ENCODE measurements at places on chromosomes 4 and X.

DNA sequence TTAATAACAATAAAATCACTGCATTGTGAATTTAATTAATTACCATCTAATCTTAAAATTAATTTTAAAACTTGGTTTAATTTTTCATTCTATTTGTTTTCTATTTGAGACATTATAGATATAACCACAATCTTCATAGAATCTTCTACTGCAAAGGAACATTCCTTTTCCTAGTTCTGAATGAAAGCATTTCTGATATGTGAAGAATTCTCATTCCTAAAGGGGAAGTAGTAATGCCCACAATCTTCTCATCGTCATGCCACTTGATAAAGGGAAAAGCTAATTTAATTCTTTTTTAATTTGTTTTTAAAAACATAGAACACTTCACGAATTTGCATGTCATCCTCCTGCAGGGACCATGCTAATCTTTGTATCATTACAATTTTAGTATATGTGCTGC, 23.7 kb downstream of the MGARP start:
- DNase-seq, result no peak

DNA sequence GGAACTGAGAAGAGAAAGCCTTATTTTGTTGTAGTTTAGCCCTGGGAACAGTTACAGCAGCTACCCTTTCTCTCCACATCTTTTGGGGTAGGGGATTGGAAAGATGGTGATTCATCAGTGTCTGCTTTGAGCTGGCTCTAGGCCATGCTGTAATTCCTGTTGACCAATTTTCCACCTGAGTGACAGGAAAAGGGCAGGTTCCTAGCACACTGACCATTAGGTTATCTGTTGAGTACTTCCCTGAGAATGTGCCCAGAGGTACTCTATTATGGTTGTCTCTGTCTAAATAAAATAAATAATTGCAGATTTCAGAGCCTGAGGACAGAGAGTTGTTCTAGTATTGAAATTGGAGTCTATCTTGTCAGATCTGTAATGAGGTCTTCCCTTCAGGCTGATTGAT, 109.0 kb downstream of the ENOX2 start:
- no peak for DNase-seq

DNA sequence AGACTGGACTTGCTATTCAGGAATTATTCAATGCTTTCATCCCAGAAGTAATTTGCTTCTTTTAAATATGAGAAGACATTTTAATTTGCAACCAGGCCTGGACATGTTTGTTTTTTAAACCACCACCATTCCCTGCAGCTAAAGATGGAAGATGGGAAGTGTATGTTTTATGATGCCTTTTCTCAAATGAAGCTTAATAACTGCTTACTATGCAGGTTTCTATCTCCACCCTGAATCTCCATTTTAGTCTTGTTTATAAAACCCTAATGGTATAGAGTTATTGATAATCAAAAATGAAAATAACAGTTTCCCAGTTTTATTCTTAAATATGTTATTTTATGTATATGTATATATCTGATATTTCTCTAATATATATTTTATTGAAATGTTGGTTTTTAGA, 418.9 kb downstream of the C4orf33 start:
- DNase-seq, result no peak

GRCh38 chr4:170446782-170447181, 357.0 kb upstream of the AADAT start:
- no peak for DNase-seq
